A549 treated with AZD2906 at 1 μM for 4 hours (cell line): ENCODE measurements at places on chromosomes 6 and 20. TPM values are rescaled to one million over a fixed set of nuclear protein-coding genes. Genes with fewer than 3 reads are reported as not detected.

FERMT1 gene
- 13.1 to 16.5 TPM (median 13.7 TPM) in 5 replicates for total RNA-seq

NRN1 gene
- total RNA-seq = 0.58 to 0.81 TPM (median 0.74 TPM) in 5 replicates

EYA2 gene
- 1.8 to 2.6 TPM (median 2.3 TPM) in 5 replicates for total RNA-seq

TMEM242 gene
- total RNA-seq = 6.1 to 7.6 TPM (median 6.3 TPM) in 5 replicates

NOX3 gene
- total RNA-seq = not detected in 5 replicates

AAR2 gene
- 39.8 to 45.9 TPM (median 41.3 TPM) in 5 replicates for total RNA-seq

CCN6 gene
- not detected in 5 replicates for total RNA-seq
